Aortic smooth muscle cell (primary cell): ENCODE measurements at places on chromosomes 2 and 18. TPM values are rescaled to one million over a fixed set of nuclear protein-coding genes. Genes with fewer than 3 reads are reported as not detected.

Gene GALNT14
- total RNA-seq: 0.26 and 0.31 TPM in 2 replicates

Gene GALR1
- not detected in 2 replicates for total RNA-seq

Gene LRRC30
- total RNA-seq: not detected in 2 replicates

Gene CIB4
- not detected in 2 replicates for total RNA-seq

Gene USP37
- total RNA-seq: 8.3 and 9.4 TPM in 2 replicates
